Cardiac muscle cell (in vitro differentiated cells and primary cell): ENCODE measurements at places on chromosomes 12 and 14.
A peak's percentile ranks its signal among the peaks of the same experiment; 100 is the strongest.

DNA sequence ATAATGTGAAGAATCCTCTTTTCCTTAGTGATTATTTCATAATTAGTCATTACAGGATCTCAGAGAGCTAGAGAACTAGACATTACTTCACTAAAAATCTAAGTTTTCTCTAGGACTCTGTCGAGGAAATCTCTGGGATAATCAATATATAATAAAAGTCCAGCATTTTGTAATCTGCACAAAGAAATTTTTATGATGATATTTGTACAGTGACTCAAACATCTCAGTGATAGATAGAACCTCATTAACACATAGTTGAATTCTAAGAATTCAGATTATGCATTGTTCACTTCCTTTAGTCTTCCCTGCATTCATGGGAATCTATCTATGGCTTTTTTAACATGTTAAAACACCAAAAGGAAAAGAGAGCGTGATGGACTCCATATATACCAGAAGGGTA, 11.0 kb downstream of the ITPR2 start:
- no peak for DNase-seq

DNA sequence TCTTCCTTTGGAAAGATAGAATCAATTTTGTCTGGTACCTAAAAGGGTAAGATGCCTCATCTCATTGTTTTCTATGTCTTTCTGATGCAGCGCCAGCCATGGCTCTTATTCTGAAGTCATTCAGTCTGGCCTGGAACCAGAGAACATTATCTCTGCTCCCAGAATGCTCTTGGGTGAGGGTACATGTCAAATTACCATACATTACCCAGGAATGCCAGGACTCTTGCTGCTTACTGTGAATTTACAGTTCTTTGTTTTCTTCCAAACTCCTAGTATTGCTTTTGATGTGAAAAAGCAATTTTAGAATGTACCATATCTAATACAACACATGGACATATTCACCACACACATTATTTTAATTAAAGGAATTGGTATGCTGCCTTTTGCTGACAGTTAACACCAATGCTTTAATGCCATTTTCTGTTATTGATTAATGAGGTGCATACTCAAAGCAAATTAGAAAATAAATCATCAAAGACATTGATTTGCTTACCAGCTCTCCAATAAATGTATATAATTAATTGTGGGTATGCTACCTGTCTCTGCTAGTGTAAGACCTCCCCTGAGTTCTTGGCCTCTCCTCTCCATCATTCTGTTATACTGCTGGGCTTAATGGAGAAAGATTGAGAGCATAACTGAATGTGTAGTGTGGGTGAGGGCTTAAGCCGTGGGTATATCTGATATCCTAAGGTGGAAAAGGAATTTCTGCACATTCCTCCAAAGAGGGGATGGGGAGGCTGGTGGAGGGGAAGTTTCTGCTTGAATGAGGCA, 337.7 kb downstream of the C12orf75 start:
- no peak for DNase-seq

DNA sequence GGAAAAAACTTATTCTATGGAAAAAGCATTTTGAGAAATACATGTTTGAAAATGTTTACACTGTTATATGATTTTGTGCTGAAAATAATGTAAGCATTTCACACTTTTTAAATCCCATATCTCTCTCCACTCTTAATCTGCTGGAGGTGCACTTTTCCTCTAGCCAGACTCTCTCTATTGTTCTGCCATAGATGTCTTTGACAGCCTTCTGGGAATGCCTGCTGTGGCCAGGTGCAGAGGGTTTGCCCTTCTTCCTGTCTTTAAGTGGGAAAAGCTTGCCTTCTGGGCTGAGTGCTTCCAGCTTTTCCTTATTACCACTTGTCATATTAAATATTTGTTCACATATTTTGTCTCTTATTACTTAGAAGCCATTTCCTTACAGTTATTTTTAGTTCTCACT, 60.1 kb upstream of the PPM1H start:
- no peak for DNase-seq

DNA sequence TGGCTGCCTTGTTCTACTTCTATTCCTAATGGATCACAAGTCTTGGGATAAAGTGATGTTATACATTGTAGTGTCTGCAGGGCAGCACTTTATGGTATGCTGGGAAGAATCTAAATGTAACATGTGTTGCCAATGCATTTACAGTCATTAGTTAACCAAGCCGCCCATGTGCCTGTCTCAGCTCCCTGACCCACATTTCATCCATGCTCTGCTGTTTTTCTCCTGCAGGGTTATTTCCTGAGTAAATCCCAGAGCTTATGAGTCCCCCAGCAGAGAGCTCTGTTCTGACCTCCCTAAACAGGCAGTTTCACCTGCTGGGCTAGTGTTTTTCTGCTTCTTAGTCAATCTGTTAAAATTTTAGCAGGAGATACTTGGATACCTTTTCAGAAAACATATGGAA, 4.4 kb upstream of the TMTC2 start:
- DNase-seq, result no peak

- no peak for DNase-seq
Measured at GRCh38 chr14:95348395-95349080, 28.8 kb upstream of the CLMN start.

GRCh38 chr14:92392711-92393110, 69.7 kb downstream of the SLC24A4 start:
- no peak for DNase-seq

DNA sequence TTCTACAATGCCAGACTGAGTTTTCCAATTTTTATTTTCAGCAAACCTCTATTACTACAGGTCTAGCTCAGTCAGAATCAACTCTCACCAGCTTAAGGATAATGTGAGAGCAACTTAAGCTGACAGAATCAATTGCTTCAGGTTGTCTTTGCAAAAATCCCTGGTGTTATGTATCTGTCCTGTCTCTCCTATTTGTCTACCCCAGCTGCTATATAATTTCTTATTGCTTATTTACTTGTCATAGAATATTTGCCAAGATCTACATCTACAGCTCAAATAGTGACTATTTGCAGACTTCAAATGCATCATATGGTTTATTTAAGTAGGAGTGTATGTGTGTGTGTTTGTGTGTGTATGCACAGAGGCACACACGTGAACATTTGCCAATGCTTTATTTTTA, 54.1 kb downstream of the FOXG1 start:
- DNase-seq, result no peak

- DNase-seq, result no peak
Measured at GRCh38 chr14:28902930-28903329, 136.3 kb downstream of the FOXG1 start.

DNA sequence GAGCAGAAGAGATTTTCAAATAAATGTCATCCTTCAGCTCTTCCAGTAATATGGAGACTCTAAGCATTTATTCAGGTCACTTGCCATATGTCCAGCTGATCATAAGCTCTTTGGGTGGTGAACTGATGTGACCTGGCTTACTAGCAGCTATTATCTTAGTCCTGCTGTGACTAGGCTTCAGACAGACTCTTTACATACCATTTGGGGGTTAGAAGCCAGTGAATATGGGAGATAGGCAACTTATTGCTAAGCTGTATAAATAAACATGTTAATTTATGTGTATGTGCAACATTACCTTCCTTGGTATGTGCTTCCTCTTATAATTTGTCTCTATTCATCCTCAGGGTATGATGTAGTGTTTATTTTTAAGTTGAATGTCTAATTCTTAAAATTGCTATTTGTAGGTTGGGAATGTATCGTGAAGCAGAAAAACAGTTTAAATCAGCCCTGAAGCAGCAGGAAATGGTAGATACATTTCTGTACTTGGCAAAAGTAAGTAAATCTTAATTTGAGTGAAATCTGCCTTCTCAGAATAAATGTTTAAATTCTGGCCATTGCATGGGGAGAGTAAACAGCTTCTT, 32.4 kb downstream of the TTC8 start:
- DNase-seq, result no peak

DNA sequence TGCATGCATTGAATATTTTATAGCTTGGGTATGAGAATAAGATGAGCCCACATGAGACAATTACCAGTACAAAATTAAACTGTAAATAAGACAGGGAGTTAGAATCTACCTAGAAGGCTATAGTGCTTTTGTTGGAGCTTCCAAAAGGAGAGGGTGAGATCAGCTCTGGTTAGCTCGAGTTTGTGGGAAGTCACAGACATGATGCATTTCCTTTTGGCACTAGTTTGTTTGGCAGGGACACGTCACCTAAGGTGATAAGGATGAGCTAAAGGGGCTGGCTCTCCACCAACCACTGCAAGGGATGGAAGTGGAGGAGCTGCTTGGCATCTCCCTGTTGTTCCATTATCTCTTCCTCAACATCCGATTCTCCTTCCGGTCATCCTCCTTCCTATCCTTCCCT, 48.5 kb upstream of the CPM start:
- DNase-seq, result peak; percentile 66

DNA sequence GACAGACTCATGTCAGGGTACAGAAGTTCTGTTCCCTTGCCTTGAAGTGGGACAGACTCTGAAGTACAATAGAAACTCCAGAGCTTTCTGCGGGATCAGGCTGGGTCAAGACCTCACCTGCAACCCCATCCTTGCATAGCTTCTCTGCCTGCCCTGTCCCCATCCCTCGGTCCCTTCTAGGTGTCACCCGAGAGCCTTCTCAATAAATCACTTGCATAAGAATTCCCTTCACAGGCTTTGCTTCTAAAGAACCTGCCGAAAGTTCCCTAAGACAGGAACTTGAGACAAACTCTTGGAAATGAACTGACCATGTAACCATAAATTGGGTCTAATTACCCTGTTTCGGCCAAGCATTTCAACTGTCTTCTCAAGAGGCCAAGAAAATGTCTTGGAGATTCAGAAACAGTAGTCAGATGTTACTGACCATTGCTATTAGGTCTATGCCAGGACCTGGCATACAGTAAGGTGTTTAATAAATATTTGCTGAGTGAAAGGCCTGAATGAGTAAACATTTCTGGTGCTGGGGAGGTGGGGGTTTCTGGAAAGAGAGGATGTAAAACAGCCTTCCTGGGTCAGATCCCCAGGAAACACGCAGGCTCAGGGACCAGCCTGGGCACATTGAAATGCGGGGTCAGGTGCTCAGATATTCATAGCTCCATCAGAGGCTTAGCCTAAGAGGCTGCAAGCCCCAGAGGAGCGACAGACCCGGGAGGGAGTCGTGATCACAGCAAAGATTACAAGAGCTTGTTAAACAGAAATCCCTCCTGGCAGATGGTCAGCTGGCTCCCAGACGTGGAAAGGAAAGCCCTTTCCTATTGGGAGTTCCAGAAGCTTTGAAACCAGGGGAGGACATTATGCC, 226.2 kb upstream of the LHX5 start:
- no peak for DNase-seq

DNA sequence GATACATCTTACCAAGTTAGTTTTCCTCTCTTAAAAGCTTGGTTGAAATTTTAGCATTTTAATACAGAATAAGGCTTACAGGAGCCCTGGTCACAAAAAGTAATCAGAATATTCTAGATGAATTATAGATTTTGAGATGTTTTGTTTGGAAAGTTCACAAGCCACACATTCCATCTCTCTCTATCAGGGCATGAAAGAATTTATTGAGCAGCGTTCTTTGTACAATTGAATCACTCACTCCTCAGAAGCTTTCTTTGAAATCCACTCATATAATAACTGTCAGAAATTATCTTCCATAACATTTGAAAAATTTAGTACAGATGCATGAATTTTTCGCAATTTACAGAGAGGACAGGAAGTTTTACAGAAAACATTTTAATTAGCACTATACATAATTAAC, 938.6 kb upstream of the MDGA2 start:
- DNase-seq, result no peak

GRCh38 chr12:112716099-112717093, 75.2 kb upstream of the RPH3A start:
- DNase-seq, result peak; percentile 51

DNA sequence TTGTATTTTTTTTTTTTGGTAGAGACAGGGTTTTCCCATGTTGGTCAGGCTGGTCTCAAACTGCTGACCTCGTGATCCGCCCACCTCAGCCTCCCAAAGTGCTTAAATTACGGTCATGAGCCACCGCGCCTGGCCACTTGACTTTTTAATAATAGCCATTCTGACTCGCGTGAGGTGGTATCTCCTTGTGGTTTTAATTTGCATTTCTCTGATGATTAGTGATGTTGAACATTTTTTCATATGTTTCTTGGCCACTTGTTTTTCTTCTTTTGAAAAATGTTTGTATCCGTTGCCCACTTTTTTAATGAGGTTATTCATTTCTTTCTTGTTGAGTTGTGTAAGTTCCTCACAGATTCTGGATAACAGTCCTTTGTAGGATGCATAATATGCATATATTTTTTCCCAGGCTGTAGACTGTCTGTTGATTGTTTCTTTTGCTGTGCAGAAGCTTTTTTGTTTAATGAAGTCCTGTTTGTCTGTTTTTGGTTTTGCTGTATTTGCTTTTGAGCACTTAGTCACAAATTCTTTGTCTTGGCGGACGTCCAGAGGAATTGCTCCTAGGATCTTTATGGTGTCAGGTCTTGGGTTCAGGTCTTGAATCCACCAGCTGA, 10.3 kb upstream of the PGAM5 start:
- DNase-seq, result peak; percentile 41

DNA sequence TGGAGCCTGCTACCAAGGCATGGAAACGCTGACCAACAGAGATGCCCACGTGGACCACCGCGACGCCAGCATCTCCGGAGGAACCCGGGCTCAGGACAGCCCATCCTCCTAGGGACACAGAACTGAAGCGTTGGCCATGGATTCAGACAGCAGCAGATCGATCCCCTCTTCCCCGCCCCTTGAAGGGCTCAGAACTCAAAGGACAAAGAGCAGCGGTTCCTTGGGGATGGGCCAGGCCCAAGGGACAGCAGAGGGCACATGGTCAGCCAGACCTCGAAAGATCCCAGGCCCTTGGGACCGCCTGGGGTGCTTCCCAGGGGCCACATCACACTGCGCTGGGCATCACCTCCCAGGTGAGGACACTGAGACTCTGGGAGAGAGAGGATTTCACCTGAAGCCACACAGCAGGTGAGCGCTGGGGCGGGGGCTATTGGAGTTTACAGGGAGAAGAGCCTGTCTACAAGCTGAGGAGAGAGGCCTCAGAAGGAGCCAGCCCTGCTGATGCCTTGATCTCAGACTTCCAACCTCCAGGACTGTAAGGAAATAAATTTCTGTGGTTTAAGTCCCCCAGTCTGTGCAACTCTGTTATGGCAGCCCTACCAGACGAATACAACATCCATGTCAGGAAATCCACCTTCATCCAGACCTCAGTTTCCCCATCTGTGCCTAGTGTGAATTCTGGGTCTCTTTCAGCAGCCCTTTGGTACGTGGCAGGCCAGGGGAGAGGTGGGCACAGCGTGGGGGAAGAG, 49.4 kb downstream of the CCNK start:
- DNase-seq, result peak; percentile 15

GRCh38 chr12:23803540-23803939, 145.9 kb downstream of the SOX5 start:
- no peak for DNase-seq

- DNase-seq, result peak; percentile 45
Measured at GRCh38 chr14:57189070-57189469, 79.6 kb downstream of the EXOC5 start.

- no peak for DNase-seq
Measured at GRCh38 chr12:12606781-12607589, 4.7 kb upstream of the CREBL2 start.

GRCh38 chr12:1044199-1044598, 53.2 kb downstream of the ERC1 start:
- no peak for DNase-seq

- DNase-seq, result no peak
Measured at GRCh38 chr12:2126676-2127406, 74.1 kb downstream of the CACNA1C start.

GRCh38 chr12:107845226-107845979, 70.9 kb downstream of the ASCL4 start:
- no peak for DNase-seq
